ENCODE measurements at places on chromosomes 13 and 19.

DNA sequence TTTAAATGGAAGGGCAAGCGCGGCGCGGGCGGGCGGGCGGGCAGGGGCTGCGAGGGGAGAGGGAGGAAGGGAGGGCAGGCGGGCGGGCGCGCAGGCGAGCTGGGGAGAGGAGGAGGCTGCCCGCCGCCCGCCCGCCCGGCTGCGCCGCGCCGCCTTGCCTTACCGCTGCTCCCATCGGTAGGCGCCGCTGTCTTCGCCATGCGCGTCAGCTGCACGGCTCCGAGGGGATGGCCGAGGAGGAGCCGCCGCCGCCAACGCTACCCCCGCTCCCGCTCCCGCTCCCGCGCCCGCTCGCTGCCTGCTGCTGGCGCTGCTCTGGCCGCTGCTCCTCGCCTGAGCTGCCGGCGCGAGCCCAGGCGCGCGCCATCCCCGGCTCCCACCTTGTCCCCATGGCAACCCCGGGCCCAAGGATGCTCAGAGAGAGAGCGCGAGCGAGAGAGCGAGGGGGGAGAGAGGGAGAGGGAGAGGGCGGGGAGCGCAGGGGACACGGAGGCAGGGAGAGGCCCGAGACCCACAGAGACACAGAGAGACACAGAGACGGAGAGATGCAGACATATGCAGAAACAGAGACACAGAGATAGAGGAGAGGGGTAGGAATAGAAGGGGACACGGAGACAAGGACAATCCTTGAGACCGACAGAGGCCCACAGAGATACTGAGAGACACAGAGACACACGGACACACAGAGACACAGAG lies 40.3 kb downstream of the DEDD2 start:
- peak; percentile 77 for DNase-seq

- DNase-seq = no peak
Observed at GRCh38 chr13:46490129-46490528, 62.8 kb upstream of the LRCH1 start.

- DNase-seq = no peak
Observed at GRCh38 chr19:38006361-38007045, 99.5 kb downstream of the SIPA1L3 start.

DNA sequence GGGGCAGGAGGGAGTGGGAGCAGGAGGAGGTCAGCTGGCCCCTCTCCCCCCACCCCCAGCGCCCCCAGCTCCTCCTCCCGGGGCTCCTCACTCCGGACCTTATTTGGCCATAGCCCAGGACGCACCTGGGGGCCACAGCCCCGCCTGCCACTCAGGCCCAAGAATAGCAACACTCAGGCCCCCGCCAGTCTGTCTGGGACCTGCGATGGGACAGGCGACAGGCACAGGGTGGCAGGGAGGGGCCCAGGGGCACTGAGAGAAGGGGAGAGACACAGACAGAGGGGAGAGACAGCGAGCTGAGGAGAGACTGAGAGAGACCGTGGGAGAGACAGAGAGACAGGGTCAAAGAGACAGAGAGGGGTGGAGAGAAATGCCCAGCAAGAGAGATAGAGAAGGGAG lies 10.2 kb downstream of the JOSD2 start:
- no peak for DNase-seq

DNA sequence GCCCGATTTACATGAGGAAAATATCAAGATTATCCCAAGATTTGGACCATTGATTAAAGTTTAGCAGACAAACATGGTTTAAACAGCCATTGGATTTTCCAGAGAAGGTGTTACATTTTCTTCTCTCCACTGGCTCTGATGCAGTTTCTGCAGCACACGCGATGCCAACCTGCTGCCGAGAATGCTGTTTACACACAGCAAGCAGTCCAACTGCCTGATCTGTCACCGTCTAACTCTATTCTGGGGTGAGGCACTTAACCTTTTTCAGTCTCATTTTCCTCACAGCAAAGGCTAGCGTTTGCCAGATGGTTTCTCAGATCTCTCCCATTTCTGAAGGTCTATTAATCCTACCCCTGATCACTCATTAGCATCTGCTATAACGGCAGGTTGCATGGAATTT lies 763.5 kb upstream of the GPC6 start:
- no peak for DNase-seq

GRCh38 chr19:35351411-35352176 lies 3.9 kb downstream of the FFAR1 start:
- DNase-seq = no peak

DNA sequence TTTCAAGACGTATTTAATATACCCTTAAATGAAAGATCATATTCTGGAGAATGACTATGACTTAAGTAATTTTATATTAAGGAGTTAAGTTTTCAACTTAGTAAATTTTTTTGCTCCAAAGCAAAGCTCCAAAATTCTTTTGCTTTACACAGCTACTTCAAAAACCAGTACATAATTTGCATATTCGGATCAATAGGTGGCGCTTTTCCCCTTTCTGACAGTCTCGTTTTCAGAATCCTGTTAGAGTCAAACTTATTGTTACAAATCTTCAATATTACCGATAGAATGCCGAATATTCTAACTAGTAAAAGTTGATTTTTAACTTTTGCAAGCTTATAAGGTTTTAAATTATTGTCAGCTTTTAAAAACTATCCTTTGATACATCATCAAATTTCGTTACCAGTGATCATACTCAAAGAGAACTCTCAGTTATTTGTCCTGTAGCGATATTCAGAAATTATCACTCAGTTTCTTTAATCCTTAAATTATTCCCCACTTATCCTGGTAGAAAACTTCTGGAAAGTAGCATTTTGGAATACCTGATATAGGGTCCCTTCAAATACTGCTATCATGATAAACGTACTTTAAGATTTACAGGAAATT lies 852.7 kb upstream of the KLHL1 start:
- no peak for DNase-seq

GRCh38 chr13:73924607-73925006 lies 209.6 kb downstream of the KLF12 start:
- DNase-seq = no peak

All from CD4-positive, alpha-beta memory T cell (primary cell).